ENCODE measurements at places on chromosomes 3 and 15.

DNA sequence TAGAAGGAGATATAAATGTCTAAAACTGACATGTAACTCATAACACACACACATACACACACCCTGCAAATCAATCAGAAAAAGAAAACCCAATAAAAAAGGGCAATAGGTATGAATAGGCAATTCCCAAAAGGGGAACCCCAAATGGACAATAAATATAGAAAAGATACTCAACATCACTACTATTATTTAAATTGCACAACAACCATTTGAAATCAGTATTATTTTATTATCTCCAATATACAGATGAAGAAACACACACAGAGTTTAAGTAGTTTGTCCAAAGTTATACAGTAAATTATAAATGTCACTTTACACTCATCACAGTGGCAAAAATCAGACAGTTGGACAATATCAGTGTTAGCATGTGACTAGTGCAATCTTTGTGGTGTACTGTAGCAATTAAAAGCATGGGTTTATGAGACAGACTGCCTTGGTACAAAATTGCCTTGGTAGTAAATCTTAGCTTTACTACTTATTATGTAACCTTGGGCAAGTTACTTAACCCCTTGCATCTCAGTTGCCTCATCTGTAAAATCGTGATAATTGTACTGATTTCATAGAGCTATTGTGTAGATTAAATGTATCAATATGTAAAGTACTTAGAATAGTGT lies 3.4 kb upstream of the FSTL1 start:
- no peak for DNase-seq

DNA sequence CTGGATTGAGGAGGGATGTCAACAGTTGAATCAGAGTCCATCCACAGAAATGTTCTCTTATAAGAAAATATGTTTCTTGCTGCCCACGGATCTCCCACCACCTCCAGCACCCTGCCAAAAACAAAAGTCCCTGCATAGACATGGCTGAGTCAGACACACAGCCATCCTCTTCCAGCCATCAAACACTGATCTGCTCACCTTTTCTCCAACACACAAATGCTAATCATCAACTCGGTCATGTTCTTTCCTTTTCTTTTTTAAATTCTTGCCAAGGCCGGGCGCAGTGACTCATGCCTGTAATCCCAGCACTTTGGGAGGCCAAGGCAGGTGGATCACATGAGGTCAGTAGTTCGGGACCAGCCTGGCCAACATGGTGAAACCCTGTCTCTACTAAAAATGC lies 110.7 kb upstream of the IL12A start:
- DNase-seq: no peak

- no peak for DNase-seq
Measured at GRCh38 chr3:3288255-3288654, 108.8 kb upstream of the CRBN start.

DNA sequence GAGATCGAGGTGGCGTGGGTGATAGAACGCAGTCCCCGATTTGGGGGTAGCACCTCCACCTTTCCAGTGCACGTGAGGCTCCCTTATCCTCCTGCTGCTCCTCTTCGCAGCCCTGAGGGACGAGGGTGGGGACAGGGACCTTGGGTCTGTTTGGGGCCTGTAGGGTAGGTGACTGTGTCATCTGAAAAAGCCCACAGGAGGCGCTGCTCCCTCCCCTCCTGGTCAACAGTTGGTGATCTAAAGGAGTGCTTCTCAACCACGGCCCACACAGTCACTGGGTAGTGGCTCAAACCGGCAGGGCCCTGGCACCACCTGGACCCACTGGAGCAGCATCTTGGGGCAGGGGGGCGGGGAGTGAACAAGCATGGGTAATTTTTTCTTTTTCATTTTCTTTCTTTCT lies 7.1 kb downstream of the LRRK1 start:
- no peak for DNase-seq

DNA sequence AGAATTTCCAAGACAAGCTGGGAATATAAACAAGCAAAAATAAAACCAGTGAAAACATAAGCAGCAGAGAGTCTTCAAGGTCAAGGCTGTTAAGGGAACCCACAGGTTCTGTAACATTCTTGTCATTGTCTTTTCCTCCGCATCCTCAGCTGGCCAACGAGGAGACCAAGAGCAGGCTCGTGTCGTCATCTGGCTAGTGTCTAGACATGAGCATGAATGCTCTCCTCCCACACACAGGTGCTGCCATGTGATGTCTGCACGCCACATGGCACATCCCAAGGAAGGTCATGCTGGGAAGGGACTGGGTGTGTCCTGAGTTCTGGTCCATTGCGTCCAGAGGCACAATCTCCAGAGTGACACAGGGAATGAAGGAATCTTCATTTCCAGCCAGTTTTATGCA lies 156.2 kb downstream of the POLR2M start:
- no peak for DNase-seq

GRCh38 chr3:190041333-190042041 lies 79.2 kb downstream of the P3H2 start:
- DNase-seq: no peak

DNA sequence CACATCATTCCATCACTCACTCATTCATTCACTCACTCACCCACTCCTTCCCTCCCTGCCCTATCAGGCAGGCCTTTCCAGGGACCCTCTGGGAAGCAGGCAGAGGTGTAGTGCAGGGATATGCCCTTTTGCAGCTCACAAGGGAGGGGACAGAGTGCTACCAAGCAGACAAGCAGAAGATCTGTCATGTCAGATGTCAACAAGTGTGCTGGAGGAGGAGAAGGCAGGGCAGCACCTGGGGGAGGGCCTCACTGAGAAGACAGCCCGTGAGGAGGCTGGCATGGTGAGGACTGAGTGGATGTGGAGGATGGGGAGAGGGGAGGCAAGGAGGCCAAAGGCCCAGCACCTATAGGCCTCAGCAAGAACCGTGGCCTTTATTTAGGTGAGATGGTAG lies 15.3 kb downstream of the ABTB1 start:
- no peak for DNase-seq

- no peak for DNase-seq
Measured at GRCh38 chr3:196016059-196016458, 65.8 kb downstream of the TFRC start.

- DNase-seq: no peak
Measured at GRCh38 chr15:35167675-35168074, 82.6 kb upstream of the NANOGP8 start.

- DNase-seq: no peak
Measured at GRCh38 chr3:162285259-162285658, 788.7 kb downstream of the OTOL1 start.

- DNase-seq: peak; percentile 73
Measured at GRCh38 chr3:52056521-52056967, at the start of gene DUSP7. Gene DUSP7, minus strand, starts transcription at chr3:52056571. Its CDS starts 205 bp downstream, at chr3:52056366.

DNA sequence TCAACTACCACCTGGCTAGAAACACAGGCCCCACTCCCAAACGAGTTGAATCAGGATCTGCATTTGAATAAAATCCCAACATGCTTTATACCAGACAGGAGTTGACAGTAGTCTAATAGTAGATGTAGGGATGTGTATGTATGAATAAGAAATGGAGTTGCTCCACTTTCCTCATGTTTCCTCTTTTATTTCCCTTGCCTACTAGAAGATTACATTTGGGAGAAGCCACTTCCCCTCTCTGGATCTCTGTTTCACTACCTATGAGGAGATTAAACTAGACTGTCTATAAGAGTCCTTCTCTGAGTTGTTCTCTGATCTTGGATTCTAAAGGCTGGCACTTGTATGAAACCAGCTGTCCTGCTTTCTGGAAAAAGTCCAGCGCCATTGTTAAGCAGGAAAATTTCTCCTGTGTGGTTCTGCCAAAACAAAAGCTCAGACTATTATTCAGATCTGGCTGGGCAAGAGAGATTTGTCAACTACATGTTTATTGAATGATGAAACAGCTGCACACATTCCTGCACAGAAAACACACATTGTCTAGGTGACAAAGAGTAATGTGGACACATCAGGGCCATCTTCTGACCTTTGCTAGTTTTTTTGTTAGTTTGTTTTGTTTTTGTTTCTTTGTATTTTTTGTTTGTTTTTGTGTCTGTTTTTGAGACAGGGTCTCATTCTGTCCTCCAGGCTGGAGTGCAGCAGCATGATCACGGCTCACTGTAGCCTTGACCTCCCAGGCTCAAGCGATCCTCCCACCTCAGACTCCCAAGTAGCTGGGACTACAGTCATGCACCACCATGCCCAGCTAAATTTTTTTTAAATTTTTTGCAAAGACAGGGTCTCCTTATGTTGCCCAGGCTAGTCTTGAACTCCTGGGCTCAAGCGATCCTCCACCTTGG lies 29.9 kb downstream of the ACP3 start:
- DNase-seq: no peak

GRCh38 chr15:68768321-68768720 lies 52.4 kb downstream of the ANP32A start:
- no peak for DNase-seq

GRCh38 chr15:73697033-73697467 lies 12.9 kb downstream of the CD276 start:
- peak; percentile 78 for DNase-seq

DNA sequence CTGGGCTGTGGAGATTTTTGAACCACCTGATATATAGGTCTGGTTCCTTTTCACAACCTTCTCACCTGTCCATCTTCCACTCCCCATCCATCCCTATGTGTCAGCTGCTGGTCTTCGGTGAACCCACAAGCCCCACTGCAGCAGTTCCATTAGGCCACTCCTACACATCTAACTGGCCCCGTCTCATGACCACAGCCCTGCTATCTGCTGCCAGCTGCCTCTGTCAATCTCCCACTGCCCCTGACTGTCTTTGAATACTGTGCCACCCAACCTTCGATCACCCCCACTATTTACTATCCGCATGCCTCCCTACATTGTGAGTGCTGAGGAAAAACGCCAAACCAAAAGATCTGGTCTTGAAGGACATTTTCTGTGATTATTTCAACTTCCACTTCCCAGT lies 795.4 kb downstream of the IGSF11 start:
- no peak for DNase-seq

DNA sequence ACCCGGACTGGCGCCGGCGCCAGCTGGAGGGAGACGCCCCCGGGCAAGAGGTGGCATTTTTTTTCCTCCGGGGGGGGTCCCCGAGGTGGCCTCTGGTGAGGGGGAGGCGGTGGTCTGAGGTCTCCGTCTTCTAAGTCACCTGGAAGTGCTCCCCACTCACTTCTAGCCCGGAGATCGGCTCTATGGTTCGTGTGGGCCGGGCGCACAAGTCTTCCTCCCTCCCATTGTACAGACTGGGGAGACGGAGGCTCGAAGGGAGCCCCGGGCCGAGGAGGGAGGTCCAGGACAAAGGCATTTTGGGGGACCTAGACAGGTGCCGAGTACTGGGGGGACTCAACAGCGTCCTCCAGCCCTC lies 4.4 kb downstream of the GATA2 start:
- DNase-seq: no peak

DNA sequence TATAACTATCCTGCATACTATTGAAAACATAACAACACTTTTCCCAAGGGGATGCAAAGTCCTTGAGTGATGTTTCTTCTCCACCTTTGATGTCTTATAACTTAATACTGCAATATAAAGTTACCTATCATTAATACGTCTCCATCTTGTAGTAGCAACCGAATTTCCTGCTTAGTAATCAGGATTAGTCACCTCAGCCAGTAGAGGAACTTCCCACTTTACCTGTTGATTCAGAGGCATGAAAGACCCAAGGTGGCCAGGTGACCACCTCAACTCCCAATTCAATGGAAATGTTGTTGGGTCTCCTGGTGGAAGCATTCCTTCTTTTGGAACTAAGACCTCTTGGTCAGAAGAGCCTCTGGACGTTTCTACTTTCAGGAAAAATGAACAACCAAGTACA lies 3.5 kb upstream of the TMCC1 start:
- no peak for DNase-seq

- no peak for DNase-seq
Measured at GRCh38 chr15:69643476-69643875, 190.9 kb downstream of the RPLP1 start.

- DNase-seq: no peak
Measured at GRCh38 chr3:142875099-142875498, 13.8 kb downstream of the PCOLCE2 start.
